ENCODE measurements at places on chromosomes 7 and 10. TPM values are rescaled to one million over a fixed set of nuclear protein-coding genes. Genes with fewer than 3 reads are reported as not detected.

FGL2 gene
- polyA plus RNA-seq = 97.1 TPM

CYP2C19 gene
- polyA plus RNA-seq = not detected

PHYHIPL gene
- not detected for polyA plus RNA-seq

PODXL gene
- 0.20 TPM for polyA plus RNA-seq

TMEM196 gene
- polyA plus RNA-seq = not detected

TLL2 gene
- not detected for polyA plus RNA-seq

IQUB gene
- not detected for polyA plus RNA-seq

TET1 gene
- polyA plus RNA-seq = 0.08 TPM

PON1 gene
- not detected for polyA plus RNA-seq

LRRC17 gene
- polyA plus RNA-seq = not detected

CDNF gene
- polyA plus RNA-seq = 0.28 TPM

SLC29A4 gene
- 0.21 TPM for polyA plus RNA-seq

AOC1 gene
- polyA plus RNA-seq = 0.31 TPM

SPDYE8 gene
- polyA plus RNA-seq = not detected

GSTO2 gene
- polyA plus RNA-seq = 0.16 TPM

CTAGE15 gene
- polyA plus RNA-seq = 0.04 TPM

PIK3AP1 gene
- 104 TPM for polyA plus RNA-seq

GRID2IP gene
- not detected for polyA plus RNA-seq

EPHB6 gene
- polyA plus RNA-seq = 18.2 TPM

FANK1 gene
- not detected for polyA plus RNA-seq

SLC12A9 gene
- 138 TPM for polyA plus RNA-seq

TMEM130 gene
- polyA plus RNA-seq = not detected

SSC4D gene
- polyA plus RNA-seq = 0.56 TPM

KIAA1549 gene
- 0.03 TPM for polyA plus RNA-seq

CARD11 gene
- polyA plus RNA-seq = 0.17 TPM

Measured in CD14-positive monocyte (primary cell).